Anterior cingulate cortex (tissue), 58 donors: ENCODE measurements at places on chromosomes 4 and X.
A peak's percentile ranks its signal among the peaks of the same experiment; 100 is the strongest.

DNA sequence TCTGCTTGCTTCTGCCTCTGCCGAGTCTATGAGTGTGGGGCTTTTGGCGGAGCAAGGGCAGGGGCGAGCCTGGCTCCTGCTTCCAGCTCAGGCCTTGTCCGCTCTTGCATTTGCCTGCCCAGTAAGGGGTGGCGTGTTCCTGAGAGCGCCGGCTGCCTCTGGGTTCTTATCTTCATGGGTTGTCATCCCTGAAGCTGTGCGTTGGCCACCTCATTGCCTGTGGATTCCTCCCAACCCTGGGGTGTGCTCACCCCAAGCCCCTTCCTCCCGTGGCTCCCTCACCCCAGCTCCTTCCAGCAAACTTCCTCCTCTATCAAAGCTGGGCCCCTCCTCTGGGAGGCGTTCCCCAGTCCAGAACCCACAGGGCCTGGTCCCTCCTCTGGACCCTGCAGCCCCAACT lies 17.5 kb downstream of the SH3BP2 start:
- no peak for DNase-seq

GRCh38 chr4:51932261-51932660 lies 87.9 kb downstream of the LRRC66 start:
- no peak for DNase-seq

- DNase-seq = no peak
Observed at GRCh38 chrX:11241720-11242119, 51.5 kb upstream of the AMELX start.

DNA sequence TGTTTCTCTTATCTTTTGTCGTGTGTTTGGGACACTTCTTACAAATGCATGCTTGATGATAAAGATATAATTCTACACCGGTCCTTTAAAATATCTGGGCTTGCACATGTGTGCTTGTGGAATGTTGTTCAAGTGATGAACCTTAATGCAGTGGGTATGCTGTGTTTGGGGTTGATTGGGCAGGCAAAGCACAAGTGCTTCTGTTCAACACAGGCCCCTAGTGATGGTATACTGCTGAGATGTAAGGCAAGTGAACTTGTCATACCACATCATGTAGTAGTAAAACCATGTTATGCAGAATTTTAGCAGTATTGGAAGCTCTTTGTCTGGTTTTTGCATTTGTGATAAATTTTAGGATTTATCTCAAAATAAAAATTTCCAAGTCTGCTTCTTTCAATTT lies 23.9 kb downstream of the TBC1D19 start:
- DNase-seq = no peak

DNA sequence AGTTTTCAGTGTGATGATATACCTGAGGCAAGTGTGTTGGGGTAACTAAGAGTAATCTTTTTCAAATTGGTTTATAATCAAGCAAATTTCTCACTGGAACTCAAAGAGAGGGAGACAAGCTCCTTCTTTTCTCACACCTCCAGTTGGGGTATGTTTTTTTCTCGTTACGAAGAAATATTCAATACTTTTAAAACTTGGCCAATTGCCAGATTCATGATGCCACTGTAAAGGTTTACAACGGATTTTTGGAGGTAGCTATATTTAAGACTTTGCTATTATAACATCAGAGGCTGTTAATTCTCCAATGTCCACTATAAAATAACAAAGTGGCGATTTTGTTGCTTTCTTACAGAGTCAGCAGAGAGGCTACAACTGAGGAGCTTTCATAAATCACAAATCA lies 49.2 kb upstream of the ATP8A1 start:
- DNase-seq = no peak

GRCh38 chrX:147763131-147763530 lies 148.6 kb upstream of the FMR1 start:
- no peak for DNase-seq

DNA sequence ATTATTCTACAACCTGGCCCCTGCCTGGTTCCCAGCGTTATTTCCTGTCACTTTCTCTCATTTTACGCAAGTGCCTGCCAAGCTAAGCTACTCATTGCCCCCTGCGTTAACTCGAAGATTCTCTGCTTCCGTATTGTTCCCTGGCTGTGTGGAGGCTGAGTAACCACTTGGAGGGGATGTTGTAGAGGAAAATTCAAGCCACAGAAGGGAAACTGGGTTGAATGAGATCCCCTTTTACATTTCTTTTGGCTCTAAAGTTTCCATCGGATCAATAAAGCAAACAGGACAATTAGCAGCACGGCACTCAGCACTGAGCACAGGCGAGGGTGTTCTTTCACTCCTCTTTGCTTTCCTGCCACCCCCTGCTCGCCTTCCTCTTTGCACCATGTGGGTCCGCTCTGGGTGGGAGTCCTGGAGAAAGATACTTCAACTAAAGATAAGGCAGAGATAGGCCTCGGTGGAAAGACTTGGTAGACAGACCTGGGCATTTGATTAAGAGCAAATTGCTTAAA lies 4.2 kb upstream of the TMSB4X start:
- no peak for DNase-seq

GRCh38 chrX:109270580-109271484 lies 211.1 kb downstream of the GUCY2F start:
- DNase-seq = no peak

GRCh38 chr4:168907119-168907698 lies 102.8 kb downstream of the CBR4 start:
- DNase-seq = no peak

DNA sequence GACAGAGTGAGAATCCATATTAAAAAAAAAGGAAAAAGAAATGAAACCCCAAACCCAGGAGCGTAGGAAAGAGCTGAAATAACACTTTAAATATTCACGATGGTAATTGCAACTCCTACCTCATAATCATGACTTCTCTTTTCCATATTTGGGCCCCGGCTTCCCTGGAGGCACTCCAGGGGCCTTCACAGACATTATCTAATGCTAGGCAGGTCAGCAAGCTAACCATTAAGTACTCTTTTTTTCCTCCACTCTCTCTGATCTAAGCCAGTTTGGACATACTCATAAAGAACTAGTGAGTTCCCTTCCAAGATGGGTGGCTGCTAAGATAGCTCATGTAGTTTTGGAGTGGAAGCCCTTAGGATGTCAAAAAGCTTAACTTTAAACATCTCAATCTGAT lies 83.2 kb downstream of the SH3KBP1 start:
- DNase-seq = no peak

GRCh38 chr4:45692131-45692735 lies 431.6 kb downstream of the GABRG1 start:
- no peak for DNase-seq

DNA sequence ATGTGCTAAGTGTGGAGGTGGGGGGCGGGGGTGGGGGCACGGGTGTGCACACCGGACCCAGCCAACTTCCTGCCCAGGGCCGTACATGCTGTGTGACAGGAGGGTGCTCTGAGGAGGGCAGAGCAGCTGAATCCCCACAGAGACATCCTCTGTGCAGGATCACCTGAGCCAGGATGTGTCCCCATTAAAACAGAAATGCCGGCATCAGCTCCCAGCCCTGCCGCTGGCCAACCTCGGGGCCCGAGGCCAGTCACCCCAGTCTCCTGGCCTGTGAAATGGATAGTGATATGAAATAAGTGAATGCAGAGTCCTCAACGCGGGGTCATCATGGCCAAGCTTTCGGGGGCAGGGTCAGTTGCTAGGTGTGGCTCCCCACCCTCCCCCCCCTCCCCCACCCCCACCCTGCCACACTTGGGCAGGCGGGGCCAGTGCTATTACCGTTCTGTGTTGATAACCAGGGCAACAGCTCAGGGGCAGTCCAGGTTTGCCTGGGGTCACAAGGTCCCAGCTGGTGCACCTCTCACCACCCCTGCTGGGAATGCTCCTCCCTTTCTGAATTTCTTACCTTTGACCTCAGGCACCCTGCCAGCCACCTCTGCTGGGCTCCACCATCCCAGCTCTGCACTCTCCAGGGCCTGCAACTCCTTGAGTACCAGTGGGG lies 227.2 kb upstream of the PSAPL1 start:
- no peak for DNase-seq

DNA sequence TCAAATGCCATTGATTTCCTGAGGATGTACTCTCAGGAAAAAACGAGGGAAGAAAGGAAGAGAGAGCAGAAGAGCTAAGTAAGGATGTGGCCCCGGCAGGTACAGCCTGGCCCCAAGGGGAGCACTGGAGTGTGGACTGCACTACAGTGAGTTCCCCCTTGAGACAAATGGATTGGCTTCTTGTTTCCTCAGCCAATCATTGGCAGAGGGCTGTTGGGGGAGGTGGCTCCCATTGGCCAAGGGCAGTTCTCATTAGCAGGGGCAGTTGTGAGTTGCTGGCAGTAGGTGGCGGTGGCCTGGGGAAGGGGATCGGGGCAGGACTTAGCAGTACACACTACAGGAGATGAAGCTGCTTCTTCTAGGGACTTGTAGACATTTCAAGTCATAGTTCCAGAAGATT lies 24.1 kb upstream of the OCIAD2 start:
- DNase-seq = no peak

DNA sequence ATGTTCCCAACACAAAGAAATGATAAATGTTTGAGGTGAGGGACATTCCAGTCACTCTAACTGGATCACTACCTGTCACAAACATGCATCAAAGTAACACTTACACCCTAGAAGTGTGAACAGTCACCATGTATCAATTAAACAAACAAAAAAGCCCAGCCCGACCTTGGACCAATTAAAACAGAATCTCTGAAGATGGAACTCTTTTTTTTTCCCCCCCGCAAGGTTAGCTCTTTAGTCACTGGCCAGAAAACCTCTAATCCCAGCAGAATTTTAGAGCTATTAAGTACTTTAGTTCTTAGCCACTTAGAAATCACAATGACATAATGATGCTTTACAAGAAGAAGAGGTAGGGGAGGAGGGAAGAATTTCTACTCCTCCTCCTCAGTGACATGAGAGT lies 154.5 kb downstream of the PALLD start:
- no peak for DNase-seq

DNA sequence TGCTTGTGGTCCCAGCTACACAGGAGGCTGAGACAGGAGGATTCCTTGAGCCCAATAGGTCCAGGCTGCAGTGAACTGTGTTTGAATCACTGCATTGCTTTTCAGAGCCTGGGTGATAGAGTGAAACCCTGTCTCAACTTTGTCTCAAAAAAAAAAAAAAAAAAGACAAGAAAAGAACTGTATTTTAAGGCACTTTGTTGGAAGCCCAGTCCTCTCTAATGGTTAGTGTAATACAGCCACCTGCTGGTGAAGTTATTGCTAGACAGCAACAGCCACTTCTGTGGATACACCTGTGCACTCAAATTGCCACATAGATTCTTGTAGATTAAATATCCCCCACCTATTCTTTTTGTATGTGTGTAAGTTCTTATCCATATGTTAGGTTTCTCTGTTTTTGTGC lies 10.1 kb upstream of the FGG start:
- DNase-seq = no peak

GRCh38 chr4:87068583-87069021 lies 133.8 kb downstream of the AFF1 start:
- DNase-seq = peak; percentile 47

GRCh38 chr4:174554231-174554728 lies 32.0 kb upstream of the HPGD start:
- no peak for DNase-seq

DNA sequence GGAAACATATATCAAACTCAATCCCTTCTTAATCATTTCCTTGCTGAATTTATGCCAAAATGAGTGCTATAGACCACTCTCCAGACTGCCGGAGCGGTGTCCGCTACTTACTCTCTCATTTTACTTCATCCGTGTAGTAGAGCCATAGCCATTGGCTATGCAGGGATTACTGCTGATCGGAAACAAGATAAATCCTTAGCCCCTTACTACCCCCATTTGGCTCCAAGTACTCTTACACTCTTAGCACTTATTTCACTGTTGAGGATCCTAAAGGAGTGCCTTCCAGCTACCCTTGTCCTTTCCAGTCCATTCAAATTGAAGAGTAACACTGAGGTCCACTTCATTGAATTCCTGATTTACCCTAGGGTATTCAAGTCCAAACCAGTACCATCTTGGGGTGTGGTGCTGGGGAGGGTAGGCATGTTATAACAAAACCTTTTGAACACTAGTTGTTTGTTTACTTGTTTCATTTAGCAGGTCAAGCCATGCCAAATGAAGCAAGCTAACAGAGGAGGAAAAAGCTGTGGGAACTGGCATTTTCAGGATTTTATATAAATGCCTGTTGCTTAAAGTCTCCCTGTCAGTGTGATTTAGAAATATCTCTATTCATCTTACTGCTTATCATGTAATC lies 715.1 kb downstream of the FSTL5 start:
- no peak for DNase-seq

DNA sequence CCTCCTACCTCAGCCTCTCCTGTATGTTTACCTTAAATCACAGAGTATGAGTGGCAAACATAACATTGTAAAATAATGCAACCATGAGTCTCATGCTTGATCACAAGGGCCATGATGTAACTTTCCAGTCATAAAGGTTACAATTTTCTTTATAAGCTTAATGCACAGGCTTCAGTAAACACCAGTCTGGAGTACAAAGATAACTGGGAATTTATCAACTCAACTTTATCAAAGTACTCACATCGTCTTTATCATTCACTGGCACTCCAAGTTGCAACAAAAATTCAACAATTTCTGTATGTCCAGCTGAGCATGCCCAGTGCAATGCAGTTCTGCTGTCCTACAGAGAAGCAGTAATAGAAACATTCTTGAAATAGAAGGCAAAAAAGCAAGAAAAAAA lies 2.8 kb downstream of the PSMD10 start:
- no peak for DNase-seq

DNA sequence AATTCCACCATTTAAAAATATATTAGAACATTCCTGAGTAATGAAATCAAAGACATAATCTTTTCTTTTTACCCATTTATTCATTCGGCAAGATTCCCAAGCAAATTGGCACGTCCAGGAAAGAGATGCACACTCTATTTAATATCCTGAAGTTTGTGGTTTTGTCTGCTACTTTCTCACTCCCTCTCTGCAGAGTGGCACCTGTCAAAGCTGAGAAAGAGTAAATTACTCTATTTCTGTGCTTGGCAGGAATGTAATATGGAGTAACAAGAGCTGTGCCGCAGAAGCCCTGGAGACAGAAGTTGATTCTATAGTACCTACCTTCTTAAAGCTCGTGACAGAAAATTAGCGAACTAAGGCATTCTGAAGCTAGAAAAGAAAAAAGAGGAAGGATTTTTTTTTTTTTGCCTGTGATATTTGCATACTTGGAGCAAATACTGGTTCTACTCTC lies 5.5 kb downstream of the GSTCD start:
- DNase-seq = no peak

- DNase-seq = no peak
Observed at GRCh38 chrX:154541896-154542722, 4.5 kb downstream of the G6PD start.

- no peak for DNase-seq
Observed at GRCh38 chr4:181078196-181078595, 1165.0 kb upstream of the TENM3 start.

- no peak for DNase-seq
Observed at GRCh38 chr4:94537921-94538628, 86.3 kb downstream of the PDLIM5 start.

- DNase-seq = no peak
Observed at GRCh38 chr4:135277980-135278315, 1076.4 kb upstream of the PABPC4L start.

DNA sequence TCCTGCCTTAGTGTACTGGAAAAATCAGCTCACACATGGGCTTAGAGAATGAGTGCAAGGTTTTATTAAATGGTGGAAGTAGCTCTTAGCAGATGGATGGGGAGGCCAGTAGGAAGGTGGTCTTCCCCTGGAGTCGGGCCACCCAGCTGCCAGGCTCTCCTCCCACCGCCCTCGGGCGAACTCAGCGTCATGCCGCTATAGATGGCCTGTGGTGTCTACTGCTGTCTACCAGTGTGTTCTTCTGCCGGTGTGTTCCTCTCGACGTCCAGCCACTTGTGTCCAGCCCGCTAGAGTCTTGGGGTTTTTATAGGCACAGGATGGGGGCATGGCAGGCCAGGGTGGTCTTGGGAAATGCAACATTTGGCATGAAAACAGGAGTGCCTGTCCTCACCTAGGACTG lies 198.7 kb upstream of the NDST3 start:
- no peak for DNase-seq

GRCh38 chr4:158129694-158130093 lies 43.1 kb downstream of the GASK1B start:
- DNase-seq = no peak
